ENCODE measurements at places on chromosomes 16 and 17.

GRCh38 chr16:27514806-27515205, 34.9 kb downstream of the GTF3C1 start:
- no peak for DNase-seq

GRCh38 chr16:1276580-1276878, 20.7 kb downstream of the TPSD1 start:
- no peak for DNase-seq

GRCh38 chr16:88561485-88562359, 8.5 kb upstream of the ZC3H18 start:
- DNase-seq, result peak; percentile 61

DNA sequence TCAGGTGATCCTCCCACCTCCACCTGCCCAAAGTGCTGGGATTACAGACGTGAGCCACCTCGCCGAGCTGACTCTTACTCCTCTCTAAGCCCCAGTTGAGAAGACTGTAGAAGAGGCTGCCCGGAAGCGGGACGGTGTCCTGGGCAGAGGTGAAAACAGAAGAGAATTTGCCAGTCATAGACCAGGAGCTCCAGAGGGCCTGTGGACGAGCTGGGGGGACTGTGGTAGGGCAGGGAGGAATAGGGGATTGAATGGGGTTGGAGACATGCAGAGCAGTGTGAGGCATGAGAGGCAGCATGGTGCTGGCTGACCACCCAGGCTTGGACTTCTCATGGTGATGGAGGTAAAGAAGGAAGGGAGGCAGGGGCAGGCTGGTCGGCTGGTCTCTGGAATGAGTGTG, 17.1 kb upstream of the PHB1 start:
- DNase-seq, result no peak

GRCh38 chr17:20259668-20260067, 207.7 kb downstream of the LGALS9B start:
- DNase-seq, result no peak

DNA sequence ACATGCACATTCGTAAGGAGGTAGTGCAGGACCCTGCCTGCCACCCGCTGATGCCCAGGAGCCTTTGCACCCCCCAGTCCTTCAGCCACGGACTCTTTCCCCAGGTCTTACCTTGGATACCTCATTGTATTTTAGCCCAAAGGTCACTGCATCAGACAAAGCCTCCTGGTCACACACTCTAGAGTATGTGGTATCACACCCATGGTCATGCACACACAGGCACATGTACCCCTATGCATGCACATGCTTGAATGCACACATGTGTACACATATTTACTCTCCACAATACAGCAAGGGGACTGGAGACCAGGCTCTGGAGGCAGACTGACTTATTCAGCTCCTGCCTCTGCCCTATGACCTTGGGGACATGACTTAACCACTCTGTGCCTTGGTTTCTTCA, 357.5 kb downstream of the C16orf95 start:
- DNase-seq, result no peak

DNA sequence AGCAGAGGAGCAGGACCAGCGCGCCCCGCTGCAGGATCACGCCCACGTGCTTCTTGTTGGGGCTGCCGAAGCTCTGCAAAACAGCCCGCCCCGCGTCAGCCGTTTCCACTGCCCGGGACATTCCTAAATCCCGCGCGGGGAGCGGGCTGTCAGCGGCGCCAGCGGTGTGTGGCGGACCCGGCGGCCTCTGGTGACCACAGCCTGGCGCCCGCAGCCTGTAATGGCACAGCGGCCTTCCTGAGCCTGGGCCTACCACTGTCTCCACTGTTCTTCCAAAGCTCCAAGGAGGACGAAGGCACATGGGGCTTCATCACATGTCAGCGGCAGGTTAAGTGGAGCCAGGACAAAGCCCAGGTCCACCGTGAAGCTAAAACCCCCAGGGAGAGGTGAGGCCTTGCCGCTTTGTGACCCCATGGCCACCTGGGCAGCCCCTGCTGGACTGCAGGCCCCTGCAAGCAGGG, 2.5 kb downstream of the SLC47A2 start:
- DNase-seq, result no peak

DNA sequence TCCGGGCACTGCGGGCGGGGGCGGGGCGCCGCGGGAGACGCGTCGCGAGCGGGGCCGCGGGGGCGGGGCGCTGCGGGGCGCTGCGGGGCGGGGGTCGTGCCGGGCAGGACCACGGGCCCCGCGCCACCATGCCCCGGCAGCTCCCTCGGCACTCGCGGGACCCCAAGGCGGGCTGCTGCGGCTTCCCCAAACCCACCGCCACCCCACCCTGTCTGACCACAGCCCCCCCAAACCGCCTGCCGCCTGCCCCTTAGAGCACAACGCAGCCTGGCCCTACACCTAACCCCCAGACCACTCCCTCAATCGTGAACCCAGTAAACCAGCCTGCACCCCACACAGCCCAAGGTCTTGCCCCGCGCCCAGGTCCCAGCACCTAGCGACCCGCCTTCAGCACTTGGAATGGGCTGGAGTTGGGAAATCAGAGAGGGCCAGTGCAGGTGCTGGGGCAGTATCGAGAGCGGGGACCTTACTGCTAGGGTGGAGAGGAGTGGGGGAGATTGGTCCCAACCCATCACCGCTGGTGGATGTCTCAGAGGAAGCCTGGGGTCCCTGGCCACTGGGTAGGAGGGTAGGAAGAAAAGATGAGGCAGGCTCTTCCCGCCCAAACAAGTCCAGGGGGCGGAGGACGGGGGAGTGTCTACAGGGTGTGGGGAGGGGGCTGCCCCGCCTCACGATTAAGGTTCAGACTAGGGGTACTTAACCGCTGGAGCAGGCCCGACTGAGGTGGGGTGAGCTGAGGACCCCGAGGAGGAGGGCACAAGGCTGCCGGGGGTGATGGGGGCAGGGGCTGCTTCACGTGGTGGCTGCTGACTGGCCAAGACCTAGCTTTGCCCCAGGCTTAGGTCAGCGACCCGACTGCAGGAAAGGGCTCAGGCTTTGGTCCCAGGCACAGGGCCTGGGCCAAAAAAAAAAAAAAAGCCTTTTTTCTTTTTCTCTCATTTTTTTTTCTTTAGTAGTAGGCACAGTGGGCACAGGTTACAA, 539 bp upstream of the VAMP2 start:
- DNase-seq, result no peak

DNA sequence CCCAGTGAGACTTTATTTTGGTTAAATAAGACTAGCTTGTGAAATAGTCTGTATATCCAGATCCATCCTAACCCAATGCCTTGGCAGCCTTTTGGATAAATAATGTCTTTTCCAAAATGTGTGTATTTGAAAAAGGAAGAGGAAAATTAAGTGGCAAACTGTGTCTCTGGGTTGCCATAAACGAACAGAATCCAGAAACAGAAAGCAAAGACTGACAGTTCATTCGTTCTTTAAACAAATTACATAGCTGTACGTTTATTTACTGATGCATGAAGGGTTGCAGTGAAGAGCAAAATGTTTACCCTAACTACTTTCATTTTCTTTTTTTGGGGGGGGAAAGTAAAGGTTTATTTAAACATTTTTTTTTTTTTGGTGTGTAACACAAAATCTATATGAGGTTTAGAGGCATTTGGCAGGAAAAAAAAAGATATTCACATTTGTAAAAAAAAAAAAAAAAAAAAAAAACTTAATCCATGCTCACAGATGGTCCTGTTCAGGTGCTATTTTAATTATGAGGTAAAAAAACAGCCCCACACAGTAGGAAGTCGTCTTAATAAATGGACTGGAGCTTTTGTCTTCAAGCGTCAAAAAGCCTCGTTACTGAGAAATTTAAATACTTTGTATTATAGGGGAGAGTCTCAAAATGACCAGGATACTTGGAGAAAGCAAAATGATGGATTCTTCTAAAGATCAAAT, 245.9 kb downstream of the FTO start:
- DNase-seq, result no peak

- no peak for DNase-seq
These were observed 9.3 kb downstream of the ARRB2 start for GRCh38 chr17:4719684-4720221.

GRCh38 chr16:49556606-49557446, 183.2 kb downstream of the C16orf78 start:
- no peak for DNase-seq

- DNase-seq, result no peak
These were observed 3.3 kb downstream of the ZNF598 start for GRCh38 chr16:2006317-2006716.

- DNase-seq, result no peak
These were observed 7.3 kb downstream of the NT5C start for GRCh38 chr17:75124041-75124818.

- no peak for DNase-seq
These were observed 91.8 kb downstream of the NCOR1 start for GRCh38 chr17:16123531-16123930.

DNA sequence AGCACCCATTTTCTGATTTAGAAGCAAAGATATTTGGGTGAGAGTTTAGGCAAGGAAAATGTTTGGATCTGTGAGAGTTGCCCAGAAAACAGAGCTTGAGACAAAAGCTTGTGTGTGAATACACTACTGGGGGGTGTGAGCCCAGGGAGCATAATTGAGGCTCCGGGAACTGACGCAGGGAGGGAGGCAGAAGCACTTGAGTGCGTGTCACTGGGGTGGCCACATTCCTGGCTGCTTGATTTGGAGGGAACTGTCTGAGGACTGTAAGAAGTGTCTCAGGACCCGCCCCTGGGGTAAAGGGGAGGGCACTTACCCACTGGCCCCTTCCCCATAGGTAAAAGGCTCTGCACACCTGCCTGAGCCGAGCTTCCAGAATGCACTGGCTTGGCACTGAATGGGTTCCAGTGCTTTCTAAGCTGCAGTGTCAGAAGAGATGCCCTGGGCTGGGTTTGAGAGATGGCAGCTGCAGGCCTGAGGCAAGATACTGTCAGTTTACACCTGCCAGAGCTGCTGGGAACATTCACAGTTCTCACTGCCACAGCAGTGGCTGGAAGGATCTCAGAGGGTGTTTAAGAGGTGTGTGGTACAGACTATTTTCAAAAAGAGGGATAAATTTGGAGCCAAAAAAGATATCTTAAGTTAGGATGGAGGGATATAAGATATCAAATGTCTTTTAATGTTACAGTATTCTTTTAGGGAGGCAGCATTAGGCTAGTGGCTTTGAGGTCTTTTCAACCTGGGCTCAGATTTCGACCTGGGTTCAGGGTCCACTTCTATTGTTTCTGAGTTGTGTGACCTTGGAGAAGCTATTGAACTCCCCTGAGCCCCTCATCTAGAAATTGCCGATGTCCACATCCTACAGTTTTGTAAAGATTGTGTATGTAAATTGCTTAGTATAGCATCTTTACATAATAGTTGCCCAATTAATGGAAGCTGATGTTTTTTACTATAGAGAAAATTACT, 6.9 kb upstream of the TEX2 start:
- no peak for DNase-seq

- no peak for DNase-seq
These were observed 53.3 kb upstream of the BCAR1 start for GRCh38 chr16:75304521-75305363.

DNA sequence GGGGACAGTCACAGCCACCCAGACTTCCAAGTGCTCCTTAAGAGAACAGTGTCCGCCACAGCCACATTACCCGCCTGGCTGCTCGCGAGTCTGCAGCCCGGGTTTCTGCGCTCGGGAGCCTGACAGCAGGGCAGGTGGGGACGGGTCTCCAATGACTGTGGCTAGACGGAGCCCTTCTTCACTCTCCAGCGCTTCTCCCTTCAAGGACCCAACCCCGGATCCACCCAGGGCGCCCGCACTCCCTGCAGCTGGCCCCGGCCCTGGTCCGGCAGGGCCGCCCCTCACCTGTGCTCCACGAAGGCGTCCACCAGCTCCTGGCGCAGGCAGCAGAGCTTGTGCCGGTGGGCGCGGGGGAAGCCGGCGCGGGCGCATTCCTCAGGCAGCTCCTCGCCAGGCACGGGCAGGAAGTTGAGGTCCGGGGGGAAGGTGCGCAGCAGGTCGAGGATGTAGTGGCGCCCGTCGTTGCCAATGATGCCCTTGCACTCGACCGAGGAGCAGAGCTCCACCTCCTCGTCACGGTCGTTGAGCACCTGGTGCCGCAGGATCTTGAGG, 13.9 kb downstream of the CLUH start:
- no peak for DNase-seq

DNA sequence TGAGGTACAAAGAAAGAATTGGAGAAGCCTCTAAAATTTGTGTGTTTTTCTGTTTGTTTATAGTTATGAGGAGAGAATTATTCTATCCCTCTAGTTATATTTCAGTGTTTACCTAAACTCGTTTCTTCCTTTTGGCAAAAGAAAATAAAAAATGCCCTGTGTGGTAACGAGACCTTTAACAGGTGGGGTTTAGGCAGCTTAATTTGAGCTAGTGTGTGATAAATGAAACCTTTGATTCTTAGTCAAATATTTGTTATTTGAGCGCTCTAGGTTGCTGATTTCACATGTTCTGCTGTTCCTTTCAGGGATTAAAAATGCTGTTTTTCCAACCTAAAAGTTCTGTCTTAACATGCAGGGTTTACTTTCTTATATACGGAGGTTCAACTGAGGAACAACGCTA, 17.5 kb downstream of the ERCC4 start:
- DNase-seq, result no peak

DNA sequence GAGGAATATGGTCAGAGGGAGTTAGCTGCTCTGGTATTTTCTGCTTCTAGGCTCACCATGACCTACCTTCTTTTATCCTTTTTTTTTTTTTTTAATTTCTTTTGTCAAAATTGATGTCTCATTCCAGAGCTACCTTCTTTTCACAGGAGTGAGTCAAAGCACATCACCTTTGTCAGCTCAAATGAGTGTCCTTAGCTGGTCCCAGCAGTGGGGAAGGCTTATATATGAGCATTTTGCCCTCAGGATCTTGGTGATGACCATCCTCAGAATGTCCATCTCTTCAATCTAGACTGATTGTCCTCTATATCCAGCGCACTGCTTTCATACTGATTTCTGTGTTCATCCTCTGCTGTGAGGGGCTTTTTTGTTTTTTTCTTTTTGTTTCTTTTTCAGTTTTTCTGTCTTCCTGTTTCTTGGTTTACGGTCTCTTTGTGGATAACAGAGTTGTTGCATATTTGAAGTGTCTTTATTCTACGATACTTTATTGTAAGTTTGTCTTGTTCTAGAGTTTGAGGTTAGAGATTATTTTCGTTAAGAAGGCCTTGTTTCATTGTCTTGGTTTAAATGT, 24.9 kb downstream of the CBFB start:
- DNase-seq, result no peak

DNA sequence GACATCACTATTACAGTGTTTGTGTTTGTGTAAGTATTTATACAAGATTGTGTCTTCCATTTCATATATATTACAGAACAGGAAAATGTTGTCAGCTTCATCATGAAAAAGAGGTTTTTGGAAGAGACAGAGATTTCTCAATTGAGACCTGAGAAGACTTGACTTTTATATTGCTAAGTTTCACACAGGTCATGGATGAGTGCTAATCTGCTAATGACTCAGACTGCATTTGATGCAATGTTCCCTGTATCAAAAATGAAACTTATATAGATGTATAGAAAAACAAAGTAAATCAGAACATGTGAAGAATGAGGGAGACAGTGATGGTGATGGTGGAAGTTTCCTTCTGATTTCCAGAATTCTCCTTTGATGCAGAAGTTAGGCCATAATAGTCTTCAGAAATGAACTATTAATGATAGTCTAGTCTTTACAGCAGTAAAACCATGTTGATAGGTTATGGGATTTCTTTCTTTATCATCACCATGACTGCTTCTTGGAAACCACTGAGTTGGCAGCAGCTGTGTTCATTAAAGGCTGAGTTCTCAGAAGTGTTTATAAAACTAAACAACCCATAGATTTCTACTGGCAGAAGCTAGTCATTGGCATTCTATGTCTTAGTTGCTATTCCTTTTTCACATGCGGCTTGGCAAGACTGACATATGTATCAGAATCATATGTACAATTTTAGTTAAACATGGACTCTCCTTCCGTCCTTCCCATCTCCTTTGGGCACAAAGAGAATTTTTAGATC, 56.1 kb downstream of the PCTP start:
- DNase-seq, result no peak
